Spleen (tissue), 13 donors: ENCODE measurements at places on chromosomes 5 and 9. TPM values are rescaled to one million over a fixed set of nuclear protein-coding genes. Genes with fewer than 3 reads are reported as not detected.

Gene TMC1
- 0.16 TPM for polyA plus RNA-seq

Gene ADGRD2
- polyA plus RNA-seq = 0.15 TPM

Gene SLC34A3
- not detected for polyA plus RNA-seq

Gene PLCXD3
- polyA plus RNA-seq = 0.16 TPM

Gene LHX6
- polyA plus RNA-seq = 0.12 TPM

Gene SURF4
- polyA plus RNA-seq = 21.9 TPM

Gene POU5F2
- 0.02 TPM for polyA plus RNA-seq

Gene NUP188
- polyA plus RNA-seq = 16.4 TPM

Gene MRPS30
- polyA plus RNA-seq = 18.2 TPM

Gene GABRB2
- polyA plus RNA-seq = 0.07 TPM

Gene ZNF454
- 0.64 TPM for polyA plus RNA-seq

Gene TMEM232
- 0.33 TPM for polyA plus RNA-seq

Gene DMRT2
- polyA plus RNA-seq = not detected

Gene TBC1D2
- polyA plus RNA-seq = 5.7 TPM

Gene SH2D3C
- polyA plus RNA-seq = 34.3 TPM

Gene PCDHGA2
- polyA plus RNA-seq = 0.06 TPM

Gene PLAC8L1
- polyA plus RNA-seq = 0.41 TPM

Gene GFI1B
- polyA plus RNA-seq = 0.14 TPM

Gene CDC20B
- not detected for polyA plus RNA-seq

Gene IQGAP2
- 14.8 TPM for polyA plus RNA-seq

Gene INSL4
- not detected for polyA plus RNA-seq

Gene SEMA6A
- polyA plus RNA-seq = 1.5 TPM

Gene ADAMTS2
- 4.0 TPM for polyA plus RNA-seq

Gene MARCOL
- not detected for polyA plus RNA-seq

Gene KIF2A
- 7.0 TPM for polyA plus RNA-seq

Gene PCDHGA5
- polyA plus RNA-seq = 0.22 TPM

Gene INSYN2B
- polyA plus RNA-seq = 1.1 TPM

Gene C5orf46
- not detected for polyA plus RNA-seq

Gene TPM2
- 237 TPM for polyA plus RNA-seq

Gene PTGES2
- 45.8 TPM for polyA plus RNA-seq

Gene PTGR1
- polyA plus RNA-seq = 2.8 TPM

Gene PCDHA9
- polyA plus RNA-seq = not detected

Gene LEAP2
- 2.9 TPM for polyA plus RNA-seq

Gene TEX48
- polyA plus RNA-seq = not detected

Gene BTNL8
- 0.58 TPM for polyA plus RNA-seq
